Occipital lobe (tissue), 3 donors: ENCODE measurements at places on chromosomes 7 and 10. TPM values are rescaled to one million over a fixed set of nuclear protein-coding genes. Genes with fewer than 3 reads are reported as not detected.

CTTNBP2 gene
- 39.0 TPM for total RNA-seq

CTAGE8 gene
- not detected for total RNA-seq

PARG gene
- 127 TPM for total RNA-seq

C10orf67 gene
- 0.16 TPM for total RNA-seq

GIMAP8 gene
- total RNA-seq, result 2.8 TPM

PRPS1L1 gene
- not detected for total RNA-seq

PRKCQ gene
- total RNA-seq, result 1.4 TPM

FKBP6 gene
- not detected for total RNA-seq

UCN3 gene
- total RNA-seq, result not detected

SUFU gene
- total RNA-seq, result 3.1 TPM

CRYGN gene
- total RNA-seq, result not detected

MSRB2 gene
- 16.8 TPM for total RNA-seq

TLL2 gene
- 0.78 TPM for total RNA-seq

LFNG gene
- 8.7 TPM for total RNA-seq

GPR26 gene
- total RNA-seq, result 3.1 TPM

FBXO24 gene
- 0.16 TPM for total RNA-seq

ELFN1 gene
- 9.5 TPM for total RNA-seq

PPP1R17 gene
- 2.7 TPM for total RNA-seq

NPC1L1 gene
- 0.16 TPM for total RNA-seq

SHH gene
- 0.62 TPM for total RNA-seq

EPHA1 gene
- total RNA-seq, result not detected

POT1 gene
- total RNA-seq, result 80.9 TPM

PPP3CB gene
- 122 TPM for total RNA-seq

INA gene
- 177 TPM for total RNA-seq

SLC26A5 gene
- total RNA-seq, result not detected

IDI2 gene
- not detected for total RNA-seq

PKD2L1 gene
- total RNA-seq, result 0.62 TPM

COPG2 gene
- total RNA-seq, result 60.8 TPM

GPR15LG gene
- not detected for total RNA-seq
